ENCODE measurements at places on chromosomes 12 and 14. TPM values are rescaled to one million over a fixed set of nuclear protein-coding genes. Genes with fewer than 3 reads are reported as not detected.

Gene COCH
- polyA plus RNA-seq: 6.9 TPM

Gene ADAMTS20
- 0.05 TPM for polyA plus RNA-seq

Gene ITGA7
- 409 TPM for polyA plus RNA-seq

GRCh38 chr12:68011882-68012207, 22.6 kb downstream of the IFNG-AS1 start:
- DNase-seq: no peak

- DNase-seq: no peak
Measured at GRCh38 chr14:105155071-105155651, 13.4 kb downstream of the JAG2 start.

GRCh38 chr12:67091204-67091603, 178.0 kb upstream of the CAND1 start:
- no peak for DNase-seq

- DNase-seq: peak; percentile 87
Measured at GRCh38 chr14:69663300-69663643, 51.9 kb downstream of the SUSD6 start.

- no peak for DNase-seq
Measured at GRCh38 chr14:35378425-35379233, 25.9 kb downstream of the NFKBIA start.

- no peak for DNase-seq
Measured at GRCh38 chr12:53062977-53063707, 13.3 kb downstream of the TNS2 start.

DNA sequence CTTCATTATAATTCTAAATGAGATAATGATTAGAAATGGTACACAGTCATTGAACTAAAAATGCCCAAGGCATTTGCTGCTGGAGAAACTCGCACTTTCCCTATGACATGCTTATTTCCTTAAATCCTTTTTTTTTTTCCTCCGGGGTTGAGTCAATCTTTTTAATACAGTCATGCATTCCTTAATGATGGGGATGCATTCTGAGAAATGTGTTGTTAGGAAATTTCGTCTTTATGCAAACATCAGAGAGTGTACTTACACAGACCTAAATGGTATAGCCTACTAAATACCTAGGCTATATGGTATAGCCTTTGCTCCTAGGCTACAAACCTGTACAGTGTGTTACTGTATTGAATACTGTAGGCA, 29.8 kb upstream of the DACT1 start:
- DNase-seq: no peak

DNA sequence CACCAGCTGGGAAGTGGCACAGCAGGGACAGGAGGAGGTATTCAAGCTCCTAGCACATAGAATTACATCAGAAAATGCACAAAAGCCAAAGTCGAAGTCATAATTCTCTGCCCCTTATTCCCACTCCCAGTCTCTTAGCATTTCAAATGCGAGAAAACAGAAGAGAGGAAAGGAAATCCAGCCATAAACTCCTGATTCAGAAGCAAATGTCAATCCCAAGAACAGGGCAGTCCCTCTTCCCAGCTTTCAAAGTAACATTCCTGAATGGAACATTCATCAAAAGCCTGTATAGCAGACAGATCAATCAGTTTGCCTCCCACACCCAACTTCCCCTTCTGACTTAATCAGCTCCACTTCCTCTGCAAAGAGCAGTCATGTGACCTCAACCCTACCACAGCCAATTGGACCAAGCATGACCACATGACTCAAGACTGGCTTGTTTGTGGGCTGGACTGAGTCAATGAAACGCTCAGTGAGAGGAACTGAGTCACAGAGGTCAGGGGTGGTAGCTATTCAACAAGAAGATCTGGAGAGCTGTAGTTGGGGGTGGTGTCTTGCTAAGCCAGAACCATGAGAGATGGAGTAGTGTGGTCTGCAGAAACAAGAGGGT, 41.4 kb upstream of the TUNAR start:
- no peak for DNase-seq

DNA sequence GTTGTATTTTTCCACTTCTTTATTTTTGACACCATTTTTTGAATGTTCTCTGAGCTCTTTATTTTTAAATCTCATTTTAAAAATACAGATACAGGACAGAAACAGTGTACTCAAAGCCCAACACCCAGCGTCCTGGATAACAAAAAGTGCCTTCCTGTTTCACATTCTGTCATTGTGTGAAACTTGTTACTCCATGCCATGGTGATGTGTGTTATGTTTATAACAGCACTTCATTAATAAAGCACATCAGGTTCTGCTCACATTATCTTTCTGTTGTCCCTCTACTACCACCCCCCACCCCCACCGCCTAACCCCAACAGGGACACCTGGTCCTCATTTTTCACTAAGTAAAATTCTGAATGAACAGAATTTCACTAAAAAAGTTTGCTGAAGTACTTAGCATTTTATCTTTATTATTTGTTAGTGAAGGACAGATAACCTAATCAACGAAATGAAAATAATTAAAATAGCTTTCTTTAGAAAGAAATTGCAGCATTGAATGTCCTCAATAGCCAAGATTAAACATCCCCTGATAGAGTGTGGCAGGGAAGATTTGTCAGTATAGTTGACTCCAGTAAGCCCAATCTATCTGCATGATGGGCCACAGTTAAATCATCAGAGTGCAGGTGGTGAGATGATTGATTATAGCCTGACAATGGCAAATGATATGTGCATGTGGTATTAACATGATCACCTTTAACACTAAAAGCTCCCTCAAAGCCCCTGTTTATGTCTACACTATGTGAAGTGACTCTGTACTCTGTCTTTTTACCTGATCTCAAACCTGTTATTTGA, 153.9 kb downstream of the ACSS3 start:
- DNase-seq: no peak

- no peak for DNase-seq
Measured at GRCh38 chr12:88242571-88242925, 100.4 kb downstream of the TMTC3 start.

DNA sequence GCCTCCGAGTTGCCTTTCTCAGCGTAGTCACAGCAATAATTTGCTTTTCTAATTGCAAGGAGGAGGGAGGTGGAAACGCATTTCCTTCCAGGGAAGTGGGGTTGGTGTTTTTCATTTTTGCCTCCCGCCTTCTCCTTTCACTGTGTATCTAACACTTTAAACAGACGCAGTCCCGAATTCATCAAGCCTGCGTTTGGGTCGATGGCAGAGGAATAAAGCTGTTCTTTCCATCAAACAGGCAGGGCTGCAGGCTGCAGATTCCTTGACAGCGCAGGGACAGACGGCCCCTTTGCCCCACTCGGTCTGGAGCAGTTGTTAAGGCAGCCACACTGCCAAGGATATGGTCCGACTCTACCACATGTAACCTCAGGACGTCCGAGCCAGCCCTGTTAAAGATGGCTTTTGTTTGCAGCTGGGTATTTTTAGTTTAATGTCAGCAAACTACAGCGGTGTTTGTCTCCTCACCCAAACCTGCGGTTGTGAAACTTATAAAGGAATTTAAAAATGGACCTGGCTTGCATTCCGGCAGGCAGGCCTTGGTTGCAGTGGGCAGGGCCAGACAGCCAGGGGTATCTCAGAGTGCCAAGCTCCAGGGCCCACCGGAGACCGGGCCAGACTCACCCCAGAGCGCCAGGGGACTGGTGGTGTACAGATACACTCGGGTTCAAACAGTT, 2.1 kb downstream of the CHST11 start:
- DNase-seq: no peak

DNA sequence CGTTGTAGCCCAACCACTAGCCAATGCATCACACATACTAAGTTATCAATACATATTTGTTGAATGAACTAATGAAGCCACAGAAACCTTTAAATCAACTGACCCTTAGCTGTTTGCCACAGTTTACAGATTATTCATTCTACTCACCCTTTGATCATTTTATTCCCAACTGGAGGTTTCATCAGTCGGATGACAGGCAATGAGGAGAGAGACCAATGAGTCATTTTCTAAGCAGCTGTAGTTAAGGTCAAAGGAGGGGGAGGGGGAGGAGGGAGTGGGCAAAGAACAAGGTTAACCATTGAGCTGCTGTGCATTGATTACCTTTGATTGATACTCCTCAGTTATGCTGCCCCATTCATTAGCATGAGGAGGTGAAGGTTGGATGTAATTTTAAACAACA, 469.5 kb downstream of the VRK1 start:
- no peak for DNase-seq
